ENCODE measurements at places on chromosomes 13 and 19. TPM values are rescaled to one million over a fixed set of nuclear protein-coding genes. Genes with fewer than 3 reads are reported as not detected.

- no peak overlapping the region for H3K27ac ChIP-seq
- no peak for DNase-seq
- peaks cover 22% of the 10 kb centered on the region for H3K4me1 ChIP-seq
- H3K4me3 ChIP-seq, result no peak overlapping the region
- no peaks in the 10 kb centered on the region for H3K36me3 ChIP-seq
Observed at GRCh38 chr13:75370774-75371173, 111.2 kb downstream of the TBC1D4 start.

Gene RPS16
- 1,431 TPM for total RNA-seq

Gene INSL3
- total RNA-seq, result 0.57 TPM

DNA sequence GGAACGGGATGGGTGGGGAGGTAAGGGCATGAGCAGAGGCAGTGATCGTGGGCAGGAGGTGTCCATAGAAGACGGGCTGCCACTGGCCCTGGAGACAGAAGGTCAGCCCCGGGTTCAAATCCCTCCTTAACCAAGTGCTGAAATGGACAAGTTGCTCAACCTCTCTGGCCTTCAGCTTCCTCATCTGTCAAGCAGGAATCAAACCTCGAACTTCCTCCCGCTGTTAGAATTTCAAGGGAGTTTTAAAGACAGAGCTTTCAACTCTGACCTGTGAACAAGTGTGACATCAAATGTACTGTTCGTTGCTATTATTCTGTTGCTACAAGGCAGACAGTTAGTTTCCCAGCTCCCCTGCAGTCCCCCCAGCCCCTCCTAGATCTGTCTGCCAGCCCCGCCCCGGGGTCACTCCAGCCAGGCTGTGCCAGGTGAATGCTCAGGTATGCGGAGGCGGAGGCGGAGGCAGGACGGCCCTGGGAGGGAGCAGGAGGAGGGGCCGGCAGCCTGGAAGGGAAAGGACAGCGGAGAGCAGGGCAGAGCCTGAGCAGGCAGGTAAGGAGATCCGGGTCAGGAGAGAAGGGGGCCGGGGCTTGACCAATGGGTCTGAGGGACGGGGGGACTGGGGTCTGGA lies at the start of gene EPS8L1:
Gene EPS8L1, plus strand, starts transcription at position 499 of the 628 bp plus-strand sequence. CDS start 576 bp downstream, outside the sequence.
- peak within 1 kb of the TSS; percentile 52 for H3K27ac ChIP-seq
- H3K4me1 ChIP-seq, result peaks cover 24% of the 10 kb centered on the region
- DNase-seq, result peak; percentile 87

- no peaks in the 10 kb centered on the region for H3K36me3 ChIP-seq
- H3K4me1 ChIP-seq, result no peaks in the 10 kb centered on the region
- no peak overlapping the region for H3K27ac ChIP-seq
- no peaks in the 10 kb centered on the region for H3K27me3 ChIP-seq
Observed at GRCh38 chr13:58946274-58946673, 1217.5 kb downstream of the DIAPH3 start.

GRCh38 chr19:991174-991931 lies 7.2 kb downstream of the WDR18 start:
- peaks cover 68% of the 10 kb centered on the region for H3K36me3 ChIP-seq
- H3K4me1 ChIP-seq, result peaks cover 14% of the 10 kb centered on the region
- H3K27me3 ChIP-seq, result peaks cover 2% of the 10 kb centered on the region

GRCh38 chr19:47157431-47158321 lies 27.0 kb downstream of the SAE1 start:
- H3K27me3 ChIP-seq, result no peaks in the 10 kb centered on the region
- H3K36me3 ChIP-seq, result peaks cover 5% of the 10 kb centered on the region
- DNase-seq, result no peak
- H3K4me3 ChIP-seq, result no peak overlapping the region

DNA sequence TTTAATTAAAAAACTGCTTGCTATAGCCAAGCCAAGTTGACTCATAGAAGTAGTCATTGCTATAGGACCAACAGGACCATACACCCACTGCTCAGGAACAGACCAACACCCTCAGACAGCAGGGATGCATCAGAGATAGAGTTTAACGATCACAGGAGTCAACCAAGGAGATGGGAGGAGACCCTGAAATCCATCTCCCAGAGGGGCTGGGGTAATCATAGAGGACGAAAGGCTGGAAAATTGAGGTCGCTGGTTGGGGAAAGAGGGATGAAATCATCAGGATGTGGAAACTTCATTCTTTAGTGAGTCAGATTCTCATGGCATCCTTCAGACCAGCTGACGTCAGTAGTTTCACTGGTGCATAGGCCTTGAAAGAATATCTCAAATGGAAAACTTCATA lies 160.4 kb upstream of the GPC6 start:
- no peaks in the 10 kb centered on the region for H3K27me3 ChIP-seq
- no peak overlapping the region for H3K27ac ChIP-seq
- H3K4me3 ChIP-seq, result no peak overlapping the region
- no peaks in the 10 kb centered on the region for H3K4me1 ChIP-seq

Gene COMP
- total RNA-seq, result not detected

DNA sequence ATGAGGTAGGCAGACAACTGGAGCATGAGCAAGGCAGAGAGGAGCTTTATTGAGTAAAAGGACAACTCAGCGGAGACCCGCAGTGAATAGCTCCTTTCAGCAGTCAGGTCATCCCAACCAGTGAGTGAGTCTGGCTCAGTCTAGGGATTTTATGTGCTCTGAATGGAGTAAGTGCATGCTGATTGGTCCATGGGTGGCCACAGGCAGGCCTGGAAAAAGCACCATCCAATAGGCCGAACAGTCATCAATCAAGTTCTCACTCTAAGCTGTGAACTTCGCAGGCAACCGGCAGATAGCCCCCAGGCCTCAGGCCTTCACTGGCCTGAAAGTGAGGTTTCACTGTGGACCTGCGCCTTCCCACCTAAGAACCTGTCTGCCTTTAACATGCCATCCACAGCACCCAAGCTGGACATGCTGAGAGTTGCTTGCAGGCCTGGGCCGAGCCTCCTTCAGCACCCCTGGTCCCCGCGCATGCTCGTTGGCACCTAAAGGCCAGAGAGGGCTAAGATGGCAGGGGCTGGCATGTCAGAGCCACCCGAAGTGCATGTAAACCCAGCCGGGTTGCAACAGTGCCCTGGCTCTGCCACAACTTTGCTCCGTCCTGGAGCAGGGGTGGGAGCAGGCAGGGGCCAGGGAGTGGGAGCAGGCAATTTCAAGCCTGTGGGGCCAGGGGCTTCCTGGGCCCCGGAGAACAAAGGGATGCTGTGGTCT lies 698.7 kb downstream of the SLITRK1 start:
- no peaks in the 10 kb centered on the region for H3K36me3 ChIP-seq
- DNase-seq, result no peak
- H3K4me3 ChIP-seq, result no peak overlapping the region
- no peaks in the 10 kb centered on the region for H3K27me3 ChIP-seq
- no peak overlapping the region for H3K27ac ChIP-seq
- no peaks in the 10 kb centered on the region for H3K4me1 ChIP-seq

Data from upper lobe of left lung (tissue), 6 donors.